ENCODE measurements at places on chromosomes 16 and 17.

DNA sequence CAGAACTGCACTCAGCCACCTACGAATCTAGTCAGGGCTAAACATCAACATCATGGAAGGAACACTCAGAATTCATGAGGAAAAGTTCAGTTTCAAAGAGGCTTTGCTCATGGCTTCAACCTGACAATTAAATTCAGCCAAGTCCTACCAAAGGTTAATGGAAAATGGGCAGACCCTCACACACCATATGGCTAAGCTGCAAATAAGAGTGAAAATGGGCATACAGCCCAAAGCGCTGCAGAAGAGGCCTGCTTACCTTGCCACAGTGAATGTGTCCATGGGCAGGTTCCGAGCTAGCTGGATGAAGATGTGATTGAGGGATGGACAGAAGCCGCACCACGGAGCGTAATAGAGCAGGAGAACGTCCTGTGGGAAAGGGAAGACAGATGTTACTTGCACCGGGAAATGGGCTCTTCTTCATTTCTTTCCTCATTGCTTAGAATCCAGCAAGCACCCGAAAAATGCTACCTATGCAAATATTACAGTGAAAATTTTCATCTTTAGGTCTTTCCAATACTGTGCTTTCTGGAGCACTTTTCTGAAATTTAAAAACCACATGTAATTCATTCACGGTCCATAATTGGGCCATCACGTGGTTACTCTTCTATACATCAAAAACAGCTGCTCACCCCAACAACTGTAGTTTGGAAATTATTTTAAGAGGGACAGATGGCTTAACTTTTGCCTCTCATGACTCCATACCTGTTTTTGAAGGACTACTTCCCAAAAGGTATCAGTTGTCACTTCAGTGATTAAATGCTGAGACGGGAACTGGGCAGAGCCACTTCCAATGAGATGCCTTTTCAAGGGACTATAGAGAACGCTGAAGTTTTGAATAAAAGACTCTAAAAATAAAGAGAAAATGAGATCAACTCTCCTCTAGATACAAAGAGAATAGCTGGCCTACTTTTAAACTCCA is 19.6 kb downstream of the SNN start:
- no peak for DNase-seq

GRCh38 chr16:67407176-67407787 is 9.0 kb downstream of the ZDHHC1 start:
- DNase-seq, result no peak

GRCh38 chr17:52027081-52027480 is 131.4 kb downstream of the CA10 start:
- DNase-seq, result no peak

DNA sequence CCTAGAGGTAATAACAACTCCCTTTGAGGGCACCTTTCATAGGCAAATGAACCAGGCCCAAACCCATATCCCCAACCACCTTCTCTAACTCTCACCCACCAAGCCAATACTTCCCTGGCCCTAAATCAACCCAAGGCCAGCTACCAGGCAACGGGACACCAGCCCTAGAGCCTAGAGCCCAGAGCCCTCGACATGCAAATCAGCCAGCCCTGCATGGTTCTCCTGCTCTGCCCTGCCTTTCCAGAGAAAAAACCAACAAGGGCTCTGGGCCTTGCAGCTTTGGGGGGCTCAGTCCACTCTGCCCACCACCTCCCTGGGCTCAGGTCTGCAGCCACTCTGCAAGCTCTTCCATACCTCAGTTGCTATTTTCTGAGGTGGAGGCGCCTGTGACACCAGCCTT is 55.0 kb downstream of the PITPNM3 start:
- DNase-seq, result no peak

DNA sequence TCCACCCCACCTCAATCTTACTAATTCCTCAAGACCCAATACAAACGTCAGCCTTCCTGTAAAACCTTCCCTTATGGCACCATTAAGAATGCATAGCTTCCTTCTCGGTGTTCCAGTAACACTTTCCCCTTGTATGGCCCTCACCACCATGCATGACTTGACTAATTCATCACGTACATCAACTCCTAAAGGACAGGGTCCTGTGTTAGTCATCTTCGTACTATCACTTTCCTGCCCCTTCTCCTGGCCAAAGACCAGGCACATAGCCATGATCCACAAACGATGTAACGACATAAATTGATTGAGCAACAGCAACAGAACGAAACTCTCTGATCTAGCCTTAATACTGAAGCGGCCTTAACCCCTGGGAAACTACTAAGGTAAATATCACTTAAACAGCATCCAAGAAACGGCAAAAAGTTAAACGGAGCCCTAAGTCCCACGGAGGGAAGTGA is 612 bp downstream of the PSMD12 start:
- no peak for DNase-seq

Data from ureter (tissue), 1 donor.